ENCODE measurements at places on chromosomes 12 and 14. TPM values are rescaled to one million over a fixed set of nuclear protein-coding genes. Genes with fewer than 3 reads are reported as not detected.

DNA sequence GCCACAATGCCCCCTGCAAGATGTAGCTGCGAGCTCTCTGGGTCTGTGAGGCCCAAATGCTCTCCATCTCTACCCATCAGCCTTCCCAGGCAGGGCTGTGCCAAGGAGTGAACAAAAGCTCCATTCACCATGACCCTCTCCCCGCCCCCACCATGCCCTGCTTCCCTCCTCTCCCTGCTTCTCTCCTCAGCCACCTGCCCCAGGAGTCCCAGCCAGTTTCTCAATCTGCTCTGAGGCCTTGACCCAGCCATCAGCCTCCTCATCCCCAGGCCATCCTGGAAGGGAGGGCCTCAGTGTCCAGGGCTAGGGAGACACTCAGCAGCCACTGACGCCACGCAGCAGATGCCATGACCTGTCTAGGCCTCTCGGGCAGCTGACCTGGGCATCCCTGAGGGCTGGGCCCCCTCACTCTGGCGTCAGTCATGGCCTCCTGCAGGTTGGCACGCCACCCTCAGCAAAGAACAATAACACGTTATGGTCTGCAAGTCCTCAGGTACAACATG, 8.5 kb upstream of the KRT5 start:
- DNase-seq: peak; percentile 69

DNA sequence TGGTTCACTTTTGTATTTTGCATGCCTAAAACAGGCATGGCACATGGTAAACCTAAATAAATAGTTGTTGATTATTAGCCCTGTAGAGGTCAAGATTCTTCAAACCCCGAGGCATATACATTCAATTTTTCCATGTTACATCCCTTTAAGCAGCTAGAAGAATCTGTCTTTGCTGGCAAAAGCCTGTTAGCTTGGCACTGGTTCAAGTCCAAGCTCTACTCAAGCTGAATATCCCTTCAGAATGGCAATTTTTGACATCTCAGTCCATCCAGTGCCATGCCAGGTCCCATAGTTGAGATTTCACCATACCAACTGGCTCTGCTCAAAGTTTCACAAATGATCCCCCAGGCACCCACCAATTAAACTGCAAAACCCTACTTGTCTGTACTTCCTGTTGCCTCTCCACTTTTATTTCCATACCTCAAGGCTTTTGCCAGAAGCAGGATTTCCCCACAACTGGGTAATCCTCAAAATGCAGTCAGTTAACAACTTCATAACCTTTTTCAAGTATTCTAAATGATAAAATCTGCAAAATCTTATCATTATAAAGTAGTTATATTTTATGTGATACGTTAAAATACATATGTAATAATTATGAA, 9.0 kb upstream of the DCN start:
- DNase-seq: no peak

- no peak for DNase-seq
These were observed 43.5 kb downstream of the MNAT1 start for GRCh38 chr14:60777856-60778578.

DNA sequence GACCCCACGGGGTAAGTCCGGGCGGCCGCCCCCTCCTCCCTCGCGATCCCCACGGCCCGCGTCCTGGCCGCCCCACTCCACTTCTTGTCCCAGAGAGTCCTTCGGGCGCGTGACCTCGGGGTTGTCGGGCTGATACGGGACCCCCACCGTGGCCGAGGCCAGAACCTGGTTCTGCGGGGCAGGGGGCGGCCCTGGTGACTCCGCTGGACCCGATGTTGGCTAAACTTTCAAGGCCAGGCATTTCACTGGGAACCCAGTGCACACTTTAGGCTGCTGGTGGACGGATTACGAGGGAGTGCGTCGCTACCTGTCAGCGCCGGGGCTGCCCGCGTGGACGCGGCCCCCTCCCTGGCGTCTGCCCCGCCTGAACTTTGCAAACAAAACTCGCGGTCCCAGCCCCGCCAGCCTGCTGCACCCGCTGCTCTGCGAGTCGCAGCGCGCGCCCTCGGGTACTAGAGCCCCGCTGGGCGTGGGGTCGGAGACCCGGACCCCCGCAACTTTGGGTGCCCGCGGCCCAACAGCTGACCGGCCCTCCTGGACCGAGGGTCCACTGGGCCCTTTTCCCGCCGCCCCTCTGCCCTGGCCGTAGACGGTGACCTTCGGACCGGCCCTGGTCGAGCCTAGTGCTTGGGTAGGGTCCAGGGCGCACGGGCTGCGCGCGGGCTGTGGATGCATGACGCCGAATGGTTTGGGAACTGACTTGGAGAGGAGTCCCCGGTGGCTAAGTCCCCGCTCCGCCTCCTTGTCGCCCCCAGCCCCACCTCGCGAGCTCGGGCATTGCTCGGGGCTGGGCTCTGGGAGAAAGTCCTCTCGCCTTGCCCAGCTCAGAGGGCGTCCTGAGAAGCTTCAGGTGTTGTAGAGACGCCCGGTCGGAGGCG, 624 bp downstream of the RIN3 start:
- DNase-seq: no peak

ACOT4 gene
- not detected for total RNA-seq

SAMD15 gene
- 0.66 TPM for total RNA-seq
